ENCODE measurements at places on chromosomes 2 and 18. TPM values are rescaled to one million over a fixed set of nuclear protein-coding genes. Genes with fewer than 3 reads are reported as not detected.

DTNA gene
- 0.33 TPM for total RNA-seq

GNLY gene
- total RNA-seq = not detected

PRSS56 gene
- 0.11 TPM for total RNA-seq

SNTG2 gene
- not detected for total RNA-seq

DYTN gene
- total RNA-seq = not detected

ACMSD gene
- not detected for total RNA-seq

CRYBA2 gene
- not detected for total RNA-seq

PAX3 gene
- total RNA-seq = not detected

ZC3H6 gene
- total RNA-seq = 0.11 TPM

SERPINB2 gene
- total RNA-seq = 0.07 TPM

MEP1B gene
- total RNA-seq = 0.05 TPM

DNAJC5G gene
- not detected for total RNA-seq

CCBE1 gene
- total RNA-seq = 8.7 TPM

RBMS1 gene
- 58.3 TPM for total RNA-seq

RGPD4 gene
- 0.07 TPM for total RNA-seq

GALNT13 gene
- total RNA-seq = 10.7 TPM

PTPRN gene
- total RNA-seq = 1.7 TPM

MOGAT1 gene
- total RNA-seq = not detected

CREB1 gene
- 14.2 TPM for total RNA-seq

MALL gene
- total RNA-seq = 166 TPM
